Cortex of kidney (tissue), 1 donor: ENCODE measurements at places on chromosomes 5 and 9.

GRCh38 chr9:34098307-34098706, 28.2 kb downstream of the DCAF12 start:
- DNase-seq = no peak

- no peak for DNase-seq
Observed at GRCh38 chr9:135419106-135419505, 60.5 kb upstream of the PPP1R26 start.

GRCh38 chr5:54229041-54229780, 81.2 kb downstream of the ARL15 start:
- no peak for DNase-seq

GRCh38 chr9:108235609-108236008, 620.2 kb downstream of the ACTL7B start:
- no peak for DNase-seq

GRCh38 chr5:142506756-142507155, 179.1 kb downstream of the FGF1 start:
- DNase-seq = no peak

- DNase-seq = no peak
Observed at GRCh38 chr9:117929868-117930267, 225.7 kb downstream of the TLR4 start.

- DNase-seq = no peak
Observed at GRCh38 chr5:62719061-62719720, 140.6 kb downstream of the LRRC70 start.

- no peak for DNase-seq
Observed at GRCh38 chr9:80796632-80797031, 892.7 kb downstream of the TLE1 start.

DNA sequence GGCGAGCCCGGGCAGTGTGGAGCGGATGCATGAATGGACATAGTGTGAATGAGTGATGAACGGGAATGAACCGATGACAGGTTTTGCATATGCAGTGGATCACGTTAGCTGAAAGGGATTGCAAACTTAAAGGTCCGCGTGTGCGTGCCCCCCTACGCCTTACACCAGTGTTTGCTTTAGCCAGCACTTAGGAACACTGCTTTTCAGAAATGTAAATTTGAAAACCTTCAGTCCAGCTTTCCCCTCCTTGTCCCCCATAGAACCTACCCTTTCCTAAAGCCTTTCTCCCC, 692 bp downstream of the PSAT1 start:
- no peak for DNase-seq

DNA sequence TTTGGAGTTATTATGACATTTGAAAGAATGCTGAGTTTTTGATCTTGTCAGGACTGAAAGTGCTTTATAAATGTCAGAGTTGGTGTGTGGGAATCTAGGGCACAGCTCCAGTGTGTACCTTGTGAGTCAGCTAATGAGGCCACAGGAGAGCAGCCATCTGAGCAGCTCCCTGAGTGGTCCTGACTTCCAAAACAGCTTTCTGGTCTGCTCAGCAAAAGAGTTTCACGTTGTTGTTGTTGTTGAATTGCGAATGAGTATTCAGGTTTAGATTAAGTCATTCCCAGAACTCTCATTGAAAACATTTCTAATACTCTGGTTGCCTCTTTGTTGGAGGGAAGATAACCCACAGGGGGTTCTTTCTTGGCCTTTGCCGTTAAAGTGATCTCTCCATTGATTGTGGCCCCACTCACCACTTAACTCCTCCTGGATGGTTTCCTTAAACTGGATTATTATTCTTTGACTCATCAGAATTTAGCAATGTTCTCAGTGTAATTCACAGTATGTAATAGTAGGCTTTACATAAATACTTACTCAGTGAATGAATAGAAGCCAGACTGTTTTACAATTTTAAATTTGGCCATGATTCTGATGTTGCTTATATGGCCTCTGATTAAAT, 125.1 kb upstream of the SGCD start:
- no peak for DNase-seq

GRCh38 chr5:119318256-119318894, 37.4 kb upstream of the TNFAIP8 start:
- DNase-seq = no peak

DNA sequence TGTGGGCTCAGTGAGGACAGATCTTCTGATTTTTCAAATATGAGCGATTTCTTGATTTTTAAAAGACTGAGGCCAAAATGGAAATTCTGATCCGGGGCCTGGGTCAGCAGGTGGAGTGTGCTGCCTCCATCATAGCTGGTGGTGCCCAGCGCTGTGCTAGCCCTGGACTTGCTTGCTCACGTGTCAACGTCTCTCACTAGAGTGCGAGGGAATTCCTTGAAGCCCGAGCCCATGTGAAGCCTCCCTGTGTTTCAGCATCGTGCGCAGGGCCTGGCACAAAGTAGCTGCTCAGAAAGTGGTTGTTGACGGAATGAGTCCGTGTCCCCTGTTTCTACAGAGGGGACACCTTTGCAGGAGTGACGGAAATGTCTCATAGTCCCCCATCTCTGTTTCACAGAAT, 50.5 kb downstream of the RGS3 start:
- DNase-seq = no peak

GRCh38 chr5:1436036-1436435, 9.2 kb downstream of the SLC6A3 start:
- DNase-seq = no peak

DNA sequence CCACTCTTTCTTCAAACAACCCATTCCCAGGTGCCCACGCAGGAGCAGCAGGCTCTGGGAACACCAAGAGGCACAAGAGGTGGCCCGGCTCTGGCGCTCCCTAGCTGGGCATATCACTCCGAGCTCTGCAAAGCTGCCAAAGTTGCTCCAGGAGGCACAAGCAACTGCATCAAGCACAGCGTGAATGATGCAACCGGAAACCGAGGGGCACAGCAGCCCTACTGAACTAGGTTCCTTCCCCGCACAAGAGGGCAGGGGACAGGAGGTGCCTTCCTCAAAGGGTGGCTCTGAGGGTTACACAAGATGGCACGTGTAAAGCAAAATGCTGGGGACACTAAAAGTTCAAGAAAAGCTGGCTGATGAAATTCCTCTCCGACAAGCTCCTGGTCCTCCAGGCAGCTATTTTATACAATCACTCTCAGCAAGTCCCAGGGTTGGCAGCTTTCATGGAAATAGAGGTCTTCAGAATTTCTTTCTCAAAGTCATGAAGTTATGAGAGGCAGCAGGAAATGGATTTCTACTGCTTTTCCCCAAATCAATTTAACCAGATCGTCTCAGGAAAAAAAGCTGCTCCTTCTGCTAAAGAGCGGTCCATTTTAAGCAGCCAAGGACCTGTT, 22.9 kb downstream of the PSMB7 start:
- no peak for DNase-seq

DNA sequence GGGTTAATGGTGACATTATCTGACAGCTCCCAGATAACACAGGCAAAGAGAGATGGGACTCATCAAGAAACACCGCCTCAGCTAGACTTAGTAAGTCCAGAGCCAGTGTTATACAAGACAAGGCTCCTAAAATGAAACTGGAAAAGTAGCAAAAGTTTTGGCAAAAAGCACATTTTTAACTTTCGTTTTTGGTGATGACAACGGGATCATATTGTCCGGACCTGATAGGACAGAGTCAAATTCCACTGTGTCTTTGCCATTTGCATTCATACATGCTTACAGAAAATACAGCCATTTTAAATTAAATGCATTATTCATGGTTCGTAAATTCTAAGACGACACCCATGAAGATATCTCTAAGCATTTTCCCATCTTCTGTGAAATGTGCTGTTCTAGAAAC, 152.1 kb downstream of the CRB2 start:
- no peak for DNase-seq

GRCh38 chr9:79686381-79687130, 114.8 kb downstream of the TLE4 start:
- DNase-seq = no peak

DNA sequence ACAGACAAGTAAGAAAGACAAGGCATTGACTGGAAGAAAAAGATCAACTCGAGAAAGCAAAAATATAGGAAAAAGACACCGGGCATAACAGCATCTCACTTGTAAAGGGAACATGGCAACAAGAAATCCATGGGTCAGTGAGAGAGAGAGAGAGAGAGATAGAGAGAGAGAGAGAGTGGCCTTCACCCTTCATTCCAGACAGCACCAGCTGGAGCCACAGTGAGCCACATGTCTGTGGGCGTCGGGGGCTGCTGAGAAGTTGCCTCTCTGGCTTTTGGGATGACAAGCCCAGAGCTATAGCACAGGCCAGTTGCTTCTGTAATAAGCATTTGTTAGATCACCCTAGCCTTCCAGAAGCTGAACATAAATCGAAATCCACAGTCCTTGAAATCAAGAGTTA, 20.3 kb upstream of the ENC1 start:
- no peak for DNase-seq

- DNase-seq = no peak
Observed at GRCh38 chr9:107136296-107136695, 146.8 kb upstream of the RAD23B start.

DNA sequence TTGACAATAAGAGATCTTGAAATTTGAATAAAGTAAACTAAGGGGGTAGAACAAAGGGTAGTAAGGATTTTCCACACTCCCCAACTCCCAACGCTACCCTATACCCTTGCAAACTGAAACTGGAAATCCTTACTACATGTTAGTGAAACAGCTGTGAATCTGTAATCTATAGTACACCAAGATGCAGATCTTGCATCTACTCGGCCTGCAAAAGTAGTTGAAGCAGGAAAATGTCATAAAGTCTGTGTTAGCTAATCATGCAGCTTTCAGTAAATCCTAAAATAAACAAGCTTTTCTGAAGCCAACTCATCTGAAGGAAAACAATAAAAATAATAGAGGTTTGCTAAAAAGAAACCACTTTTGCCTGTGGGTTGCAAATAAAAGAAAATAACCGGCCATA, 1242.0 kb upstream of the ACO1 start:
- DNase-seq = no peak

DNA sequence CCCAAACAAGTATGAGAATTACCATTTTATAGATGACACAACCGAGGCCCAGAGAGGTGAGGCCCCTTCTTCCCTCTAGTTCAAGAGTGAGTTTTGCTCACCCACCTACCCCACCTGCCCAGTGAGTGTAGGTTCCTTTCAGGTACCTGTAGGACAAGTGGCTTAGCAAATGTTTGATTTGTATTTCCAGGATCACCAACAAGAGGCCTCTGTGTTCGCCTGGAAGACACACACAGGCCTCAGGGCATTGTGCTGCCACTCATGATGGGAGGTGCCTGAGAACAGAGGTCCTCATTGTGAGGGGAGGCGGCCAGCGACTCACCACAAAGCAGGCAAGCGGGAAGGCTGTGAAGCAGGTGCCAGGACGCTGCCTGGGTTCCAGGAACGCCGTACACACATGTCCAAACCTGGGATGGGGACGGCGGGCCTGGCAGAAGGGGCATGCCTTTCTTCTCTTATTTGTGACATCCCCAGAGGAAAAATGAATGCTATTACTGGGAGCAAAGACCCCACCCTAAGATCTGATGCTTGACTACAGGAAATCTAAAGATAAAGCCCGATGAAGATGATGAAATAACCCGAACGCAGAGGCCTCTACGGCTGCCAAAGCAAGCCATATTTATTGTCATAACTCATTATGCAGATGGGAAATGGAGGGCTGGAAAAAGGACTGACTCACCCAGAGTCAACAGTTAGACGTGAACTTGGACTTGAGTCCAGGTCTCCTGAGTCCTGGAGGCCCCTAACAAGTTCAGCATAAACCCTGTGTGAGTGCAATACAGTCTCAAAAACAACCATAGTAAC, 60.2 kb upstream of the SLC25A51 start:
- DNase-seq = no peak

GRCh38 chr9:18973348-18973747, 59.7 kb downstream of the SAXO1 start:
- DNase-seq = no peak

DNA sequence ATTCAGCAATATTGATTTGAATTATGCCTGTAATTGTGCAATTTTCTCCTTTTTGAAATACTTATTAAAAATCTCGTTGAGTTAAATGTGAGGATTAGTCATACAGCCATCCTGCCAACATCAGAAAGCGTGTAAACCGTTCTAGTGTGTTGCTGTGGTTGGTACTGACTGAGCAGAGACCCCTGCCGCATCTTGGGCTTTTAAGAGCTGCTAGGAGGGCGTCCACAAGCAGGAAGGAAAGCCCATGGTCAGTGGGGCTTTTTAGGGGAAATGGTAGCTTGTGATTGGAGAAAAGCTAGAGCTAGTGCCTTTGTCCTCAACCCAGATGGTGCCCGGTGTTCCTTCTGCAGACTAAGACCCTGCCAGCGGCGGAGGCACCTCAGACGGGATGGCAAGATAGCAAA, 1.3 kb downstream of the SDHA start:
- no peak for DNase-seq

DNA sequence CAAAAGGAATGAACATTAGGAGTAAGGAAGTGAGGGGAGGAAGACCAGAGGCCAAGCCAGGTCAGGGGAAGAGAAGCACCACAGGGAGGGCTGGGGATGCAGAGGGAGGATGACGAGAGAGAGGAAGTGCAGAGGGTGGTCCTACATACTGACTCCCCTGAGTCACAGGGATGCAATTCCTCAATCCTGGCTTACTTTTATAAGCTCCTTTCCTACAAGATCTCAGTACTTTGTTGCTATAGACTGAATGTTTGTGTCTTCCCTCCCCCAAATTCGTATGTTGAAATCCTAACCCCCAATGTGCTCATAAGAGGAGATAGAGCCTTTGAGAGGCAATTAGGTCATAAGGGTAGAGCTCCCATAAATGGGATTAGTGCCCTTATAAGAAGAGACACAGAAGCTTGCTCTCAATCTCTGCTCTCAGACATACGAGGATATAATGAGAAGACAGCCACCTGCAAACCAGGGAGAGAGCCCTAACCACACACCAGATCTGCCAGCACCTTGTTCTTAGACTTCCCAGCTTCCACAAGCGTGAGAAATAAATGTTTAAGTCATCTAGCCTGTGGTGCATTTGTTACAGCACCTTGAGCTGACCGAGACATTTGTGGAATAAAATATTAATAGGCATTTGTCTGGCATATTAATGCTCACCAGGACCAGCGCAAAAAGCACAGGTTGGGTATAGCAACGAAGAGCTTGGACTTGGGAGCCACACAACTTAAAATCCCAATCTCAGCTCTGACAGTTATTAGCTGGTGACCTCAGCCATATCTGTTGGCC, 33.4 kb downstream of the GCNT4 start:
- DNase-seq = no peak

DNA sequence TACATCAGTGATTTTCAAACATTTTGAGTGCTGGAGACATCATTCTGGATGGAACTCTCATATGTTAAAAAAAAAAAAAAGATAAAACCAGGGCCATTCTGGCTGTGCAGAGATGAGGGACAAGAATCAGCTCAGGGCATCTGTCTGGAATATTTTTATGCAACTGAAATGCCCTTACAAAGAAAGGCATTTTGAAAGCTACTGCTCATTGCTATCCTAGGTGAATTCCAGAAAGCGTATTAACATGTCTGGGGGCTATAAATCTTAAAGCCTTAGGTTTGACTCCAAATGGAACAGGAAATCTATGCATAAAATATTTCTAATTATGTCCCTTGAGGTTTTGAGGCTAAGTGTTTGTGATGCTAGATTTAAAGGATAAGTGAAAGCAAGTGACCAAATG, 14.9 kb upstream of the PCSK1 start:
- no peak for DNase-seq

GRCh38 chr5:170631466-170632195, 127.8 kb downstream of the KCNIP1 start:
- DNase-seq = no peak

GRCh38 chr5:135810188-135810943, 24.1 kb upstream of the SLC25A48 start:
- DNase-seq = no peak

- DNase-seq = no peak
Observed at GRCh38 chr9:118613996-118614395, 755.2 kb downstream of the BRINP1 start.

GRCh38 chr9:1837453-1838084, 177.6 kb upstream of the SMARCA2 start:
- DNase-seq = no peak

- DNase-seq = no peak
Observed at GRCh38 chr5:34703767-34704713, 47.9 kb downstream of the RAI14 start.
